Putamen (tissue), 1 donor: ENCODE measurements at places on chromosomes 3 and 15.
A peak's percentile ranks its signal among the peaks of the same experiment; 100 is the strongest.

GRCh38 chr15:45163508-45163856, 24.3 kb downstream of the SHF start:
- no peak for DNase-seq

- no peak for DNase-seq
These were observed 16.1 kb upstream of the RAD54L2 start for GRCh38 chr3:51522273-51522962.

GRCh38 chr15:35486296-35486695, 59.7 kb downstream of the DPH6 start:
- DNase-seq: no peak

GRCh38 chr15:58704155-58704865, 45.2 kb downstream of the ADAM10 start:
- no peak for DNase-seq

- no peak for DNase-seq
These were observed 3.4 kb upstream of the DGKG start for GRCh38 chr3:186365202-186365974.

GRCh38 chr15:84750583-84751092, 2.2 kb downstream of the ZNF592 start:
- no peak for DNase-seq

GRCh38 chr3:143220741-143221140, 101.2 kb downstream of the CHST2 start:
- DNase-seq: no peak

GRCh38 chr3:101781166-101781565, 2.2 kb downstream of the NXPE3 start:
- no peak for DNase-seq

DNA sequence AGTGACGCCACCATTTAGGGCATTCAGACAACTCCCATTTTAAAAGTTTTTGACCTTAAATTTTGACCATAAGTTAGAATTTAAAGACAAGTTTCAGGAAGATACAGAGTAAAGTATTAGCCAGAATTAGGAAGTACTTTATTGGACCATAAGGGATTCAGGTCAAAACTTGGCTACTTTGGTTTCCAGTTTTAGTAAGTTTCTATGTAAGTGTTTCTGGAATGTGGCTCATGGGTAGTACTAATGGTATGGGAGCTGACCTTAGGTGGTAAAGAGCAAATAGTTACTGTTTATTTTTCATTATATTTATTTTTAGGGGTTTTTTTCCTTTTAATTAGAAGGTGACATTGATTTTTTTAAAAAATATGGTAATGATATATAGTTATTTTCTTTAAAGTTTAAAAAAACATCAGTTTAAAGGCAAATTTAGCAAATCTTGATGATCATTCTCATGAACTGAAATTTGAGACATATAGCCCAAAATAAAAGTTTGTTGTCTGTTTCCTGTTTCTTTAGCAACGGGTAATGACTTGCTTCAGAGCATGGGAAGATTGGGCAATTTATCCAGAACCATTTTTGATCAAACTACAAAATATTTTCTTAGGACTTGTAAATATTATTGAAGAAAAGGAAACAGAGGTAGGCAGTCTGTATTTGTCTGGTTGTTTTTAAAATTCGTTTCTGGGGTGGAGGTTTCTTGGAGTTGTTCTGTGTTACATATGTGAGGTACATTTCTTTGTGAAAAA, 34.3 kb downstream of the U2SURP start:
- DNase-seq: no peak

GRCh38 chr3:140559546-140559945, 118.3 kb upstream of the TRIM42 start:
- DNase-seq: no peak

- no peak for DNase-seq
These were observed 109.6 kb upstream of the CTDSPL start for GRCh38 chr3:37751967-37752648.

DNA sequence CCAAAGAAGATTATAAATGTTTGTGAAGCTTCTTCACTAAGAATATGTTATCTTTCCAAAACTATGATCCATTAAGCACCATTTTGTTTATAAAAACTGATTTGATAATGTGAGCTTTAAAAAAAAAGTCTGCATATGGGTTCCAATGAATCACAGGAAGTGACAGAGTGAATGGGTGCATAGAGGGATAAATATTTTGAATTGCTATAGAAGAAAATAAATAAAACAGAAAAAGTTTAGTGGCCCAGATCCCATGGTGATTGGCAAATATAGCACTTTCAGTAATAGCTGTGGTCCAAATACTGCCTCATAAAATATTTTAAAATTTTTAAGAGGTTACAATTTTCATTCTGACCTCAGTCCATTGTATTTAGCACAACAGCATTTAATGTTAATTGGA, 19.2 kb downstream of the CPA3 start:
- no peak for DNase-seq

GRCh38 chr3:56536735-56537134, 20.2 kb upstream of the CCDC66 start:
- DNase-seq: no peak

- DNase-seq: no peak
These were observed 2.6 kb upstream of the CIB2 start for GRCh38 chr15:78133801-78134200.

DNA sequence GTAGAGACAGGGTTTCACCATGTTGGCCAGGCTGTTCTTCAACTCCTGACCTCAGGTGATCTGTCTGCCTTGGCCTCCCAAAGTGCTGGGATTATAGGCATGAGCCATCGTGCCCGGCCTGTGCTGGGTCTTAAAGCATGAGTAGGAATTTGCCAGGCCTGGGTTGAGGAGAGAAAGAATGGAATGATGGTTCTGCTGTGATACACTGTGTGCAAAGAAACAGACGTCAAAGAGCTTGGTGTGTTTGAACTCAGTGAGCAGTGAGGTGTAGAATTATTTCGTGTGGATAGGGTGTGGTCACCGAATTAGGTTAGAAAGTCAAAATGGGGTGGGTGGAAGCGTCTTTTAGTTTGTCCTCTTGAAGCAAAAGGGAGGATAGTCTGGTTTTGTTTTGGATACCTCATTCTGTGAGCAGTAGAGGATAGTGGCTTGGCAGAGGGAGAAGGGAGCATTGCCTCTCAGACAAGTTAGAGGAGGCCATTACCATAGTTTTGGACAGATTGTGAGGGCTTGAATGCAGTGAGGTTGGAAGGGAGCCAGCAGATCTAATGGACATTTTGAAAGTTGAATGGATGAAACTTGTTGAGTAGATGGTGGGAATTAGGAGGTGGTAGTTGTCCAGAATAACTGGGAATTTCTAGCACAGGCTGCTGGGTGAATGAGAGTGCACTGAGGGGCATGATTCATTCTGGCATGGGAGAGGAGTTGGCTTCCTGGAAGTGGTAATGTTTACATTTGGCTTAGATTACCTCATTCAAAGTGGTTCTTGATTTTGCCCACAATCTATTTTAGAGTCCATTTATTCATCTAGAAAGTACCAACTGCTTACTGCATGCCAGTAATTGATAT, 27.2 kb downstream of the AKAP13 start:
- no peak for DNase-seq

GRCh38 chr3:127306361-127307111, 18.7 kb upstream of the PRR20G start:
- no peak for DNase-seq

- peak; percentile 36 for DNase-seq
These were observed at the start of gene EHHADH for GRCh38 chr3:185253645-185254410. TSS of gene EHHADH (minus strand) at chr3:185254049. CDS start at chr3:185254022, 27 bp downstream.

DNA sequence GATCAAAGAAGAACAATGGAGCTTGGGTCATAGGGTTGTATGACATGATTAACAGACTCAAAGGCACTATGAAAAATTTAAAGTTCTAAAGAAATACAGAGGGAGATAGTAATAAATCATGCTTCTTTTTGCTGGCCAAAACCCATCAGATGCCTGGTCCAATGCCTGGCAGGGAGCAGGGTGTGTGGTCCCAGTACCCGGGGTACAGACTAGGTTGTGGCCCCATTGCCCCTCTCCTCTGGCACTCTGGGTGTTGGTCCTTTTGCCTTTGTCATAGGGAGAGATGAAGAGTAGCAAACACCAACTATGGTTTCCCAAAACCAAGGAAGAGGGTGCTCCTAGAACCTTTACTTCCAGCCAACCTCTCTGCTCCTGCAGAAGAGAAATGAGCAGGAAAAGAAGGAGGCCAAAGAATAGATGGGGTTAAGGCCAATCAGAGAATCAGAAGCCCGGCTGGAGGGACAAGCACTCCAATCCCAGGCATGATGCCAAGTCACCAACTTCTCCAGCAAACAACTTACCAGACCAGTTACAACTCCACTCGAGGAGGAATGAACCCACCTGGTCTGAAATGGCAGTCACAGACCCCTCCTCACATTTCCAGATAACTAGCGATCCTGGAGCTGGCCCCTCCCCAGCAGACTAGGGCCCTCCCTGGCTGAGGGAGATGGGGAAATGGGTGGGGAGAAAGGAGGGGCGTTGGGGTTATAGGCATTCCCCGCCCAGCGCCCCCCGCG, 1.8 kb downstream of the IGDCC3 start:
- DNase-seq: no peak

- no peak for DNase-seq
These were observed 1.2 kb downstream of the GNAI2 start for GRCh38 chr3:50237133-50237651.

GRCh38 chr15:39629371-39629770, 48.5 kb downstream of the THBS1 start:
- DNase-seq: no peak

- DNase-seq: no peak
These were observed 14.6 kb downstream of the UBAP1L start for GRCh38 chr15:65100442-65100841.

DNA sequence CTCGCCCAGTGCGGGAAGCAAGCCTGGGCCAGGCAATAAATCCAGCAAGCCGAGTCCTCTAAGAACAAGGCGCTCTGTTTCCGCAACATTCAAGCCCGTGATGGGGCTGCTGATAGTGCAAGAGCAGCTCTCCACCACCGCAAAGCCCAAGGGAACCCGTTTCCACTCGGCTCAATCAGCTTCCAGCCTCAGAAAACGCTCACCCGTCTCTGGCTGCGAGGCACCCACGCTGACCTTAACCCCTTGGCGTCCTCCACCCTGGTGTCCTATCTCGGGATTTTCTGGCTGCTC, 17.8 kb downstream of the SPATA12 start:
- peak; percentile 39 for DNase-seq

- no peak for DNase-seq
These were observed 47.7 kb upstream of the PLXND1 start for GRCh38 chr3:129654131-129654530.

- no peak for DNase-seq
These were observed 34.5 kb downstream of the TGFBR2 start for GRCh38 chr3:30640851-30641250.

DNA sequence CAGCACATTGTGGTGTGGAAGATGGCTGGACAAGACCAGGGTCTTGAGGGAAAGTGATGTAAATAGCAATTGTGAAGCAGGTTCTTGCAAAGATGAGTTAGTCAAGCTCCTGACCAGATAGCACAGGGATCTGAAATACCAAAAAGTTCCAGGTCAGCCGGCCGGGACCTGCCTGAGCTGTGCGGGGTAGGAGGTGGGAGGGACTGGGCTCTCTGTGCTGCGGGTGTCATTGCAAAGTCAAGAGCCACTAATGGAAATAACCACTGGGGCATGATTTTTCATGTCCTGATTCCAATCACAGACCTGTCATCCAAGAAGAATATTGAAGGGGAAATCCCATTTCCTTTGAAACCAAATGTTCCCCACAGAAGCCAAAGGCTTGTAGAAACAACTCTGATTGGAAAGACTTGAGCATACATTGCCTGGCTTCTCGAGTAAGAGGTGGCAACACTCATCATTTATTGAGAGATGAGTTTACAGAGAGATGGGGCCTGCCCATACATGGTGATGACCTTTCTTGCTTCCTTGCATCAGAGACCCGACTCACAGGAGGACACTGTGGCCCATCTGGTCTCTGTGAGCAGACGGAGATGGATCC, 44.2 kb upstream of the KY start:
- DNase-seq: no peak

DNA sequence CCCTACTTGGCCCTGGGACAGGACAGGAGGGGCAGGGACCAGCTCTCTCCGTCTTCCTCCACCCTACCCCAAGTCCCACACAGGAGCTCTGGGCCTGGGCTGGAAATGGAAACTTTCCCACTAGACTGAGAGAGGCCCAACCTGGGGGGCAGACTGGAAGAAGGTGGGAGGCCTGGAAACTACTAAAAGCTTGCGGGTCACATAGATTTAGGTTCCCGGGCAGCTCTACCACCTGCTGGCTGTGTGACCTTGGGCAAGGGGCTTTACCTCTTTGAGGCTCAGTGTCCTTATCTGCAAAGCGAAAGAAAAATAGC, 49.9 kb upstream of the CCDC174 start:
- no peak for DNase-seq

- DNase-seq: no peak
These were observed 26.1 kb downstream of the CERS3 start for GRCh38 chr15:100502651-100503050.

DNA sequence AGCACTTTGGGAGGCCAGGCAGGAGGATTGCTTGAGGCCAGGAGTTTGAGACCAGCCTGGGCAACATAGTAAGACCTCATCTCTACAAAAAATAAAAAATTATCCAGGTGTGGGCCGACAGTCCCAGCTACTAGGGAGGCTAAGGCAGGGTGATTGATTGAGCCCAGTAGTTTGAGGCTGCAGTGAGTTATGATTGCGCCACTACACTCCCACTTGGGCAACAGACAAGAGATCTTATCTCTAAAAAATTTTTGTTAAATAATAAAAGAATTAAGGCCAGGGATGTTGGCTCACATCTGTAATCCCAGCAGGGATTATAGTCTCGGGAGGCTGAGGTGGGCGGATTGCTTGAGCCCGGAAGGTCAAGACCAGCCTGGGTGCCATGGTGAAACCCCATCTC, 25.8 kb upstream of the NFKBIZ start:
- DNase-seq: no peak

DNA sequence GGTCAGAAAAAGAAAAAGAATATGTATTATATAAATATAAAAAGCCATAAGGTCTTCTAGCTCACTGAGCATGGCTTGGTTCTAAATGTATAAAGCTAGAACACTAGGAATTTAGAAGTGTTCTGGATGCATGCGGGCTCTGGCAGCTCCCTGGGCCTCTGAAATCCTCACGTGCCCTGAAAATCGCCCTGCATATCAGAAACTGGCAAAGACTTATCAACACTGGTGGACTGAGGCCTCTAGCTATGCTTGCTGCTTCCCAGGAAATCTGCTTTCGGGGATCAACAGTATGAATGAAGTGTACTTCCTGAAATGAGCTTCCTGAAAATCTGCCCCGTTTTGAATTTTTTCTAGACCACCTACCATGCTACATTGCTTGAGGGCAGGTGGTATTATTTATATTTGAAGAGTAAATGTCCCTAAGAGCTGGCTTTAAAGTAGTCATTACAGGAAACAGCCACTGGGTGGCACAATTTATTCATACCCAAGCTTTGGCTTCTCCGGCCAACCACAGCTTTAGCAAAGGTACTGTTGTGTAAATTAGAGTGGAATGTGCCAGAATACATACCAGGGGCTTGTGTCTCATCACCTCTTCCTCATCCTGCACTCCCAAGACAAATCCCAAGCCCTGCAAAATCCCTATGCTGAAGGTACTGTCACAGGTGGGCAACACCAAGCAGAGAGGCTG, 17.7 kb downstream of the CRTAP start:
- peak; percentile 61 for DNase-seq

GRCh38 chr15:77024273-77025082, 29.6 kb downstream of the PSTPIP1 start:
- peak; percentile 32 for DNase-seq
